ENCODE measurements at places on chromosomes 6 and 20. TPM values are rescaled to one million over a fixed set of nuclear protein-coding genes. Genes with fewer than 3 reads are reported as not detected.

- DNase-seq: no peak
These were observed 2.4 kb upstream of the MDGA1 start for GRCh38 chr6:37699887-37700619.

GATA5 gene
- total RNA-seq: not detected

GRCh38 chr6:22748681-22749080 lies 179.3 kb downstream of the HDGFL1 start:
- no peak for DNase-seq

DNA sequence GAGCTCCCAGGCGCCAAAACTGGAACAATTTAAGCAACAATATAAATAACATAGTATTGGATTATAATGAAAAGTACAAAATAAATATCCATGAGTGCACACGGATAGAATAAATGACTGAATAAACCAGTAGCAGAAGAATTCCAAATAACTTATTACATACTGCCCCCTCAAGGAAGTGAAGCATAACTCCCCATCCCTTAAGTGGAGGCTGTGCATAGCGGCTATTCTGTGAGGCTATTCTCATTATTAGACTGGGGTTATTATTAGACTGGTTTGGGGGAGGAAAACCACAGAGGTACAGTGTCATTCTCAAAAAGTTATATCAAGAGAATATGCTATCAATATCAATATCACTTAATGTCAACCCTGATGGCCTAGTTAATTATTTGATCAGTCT lies 94.4 kb upstream of the SIRPA start:
- no peak for DNase-seq

ZNF318 gene
- 10.3 TPM for total RNA-seq

DNA sequence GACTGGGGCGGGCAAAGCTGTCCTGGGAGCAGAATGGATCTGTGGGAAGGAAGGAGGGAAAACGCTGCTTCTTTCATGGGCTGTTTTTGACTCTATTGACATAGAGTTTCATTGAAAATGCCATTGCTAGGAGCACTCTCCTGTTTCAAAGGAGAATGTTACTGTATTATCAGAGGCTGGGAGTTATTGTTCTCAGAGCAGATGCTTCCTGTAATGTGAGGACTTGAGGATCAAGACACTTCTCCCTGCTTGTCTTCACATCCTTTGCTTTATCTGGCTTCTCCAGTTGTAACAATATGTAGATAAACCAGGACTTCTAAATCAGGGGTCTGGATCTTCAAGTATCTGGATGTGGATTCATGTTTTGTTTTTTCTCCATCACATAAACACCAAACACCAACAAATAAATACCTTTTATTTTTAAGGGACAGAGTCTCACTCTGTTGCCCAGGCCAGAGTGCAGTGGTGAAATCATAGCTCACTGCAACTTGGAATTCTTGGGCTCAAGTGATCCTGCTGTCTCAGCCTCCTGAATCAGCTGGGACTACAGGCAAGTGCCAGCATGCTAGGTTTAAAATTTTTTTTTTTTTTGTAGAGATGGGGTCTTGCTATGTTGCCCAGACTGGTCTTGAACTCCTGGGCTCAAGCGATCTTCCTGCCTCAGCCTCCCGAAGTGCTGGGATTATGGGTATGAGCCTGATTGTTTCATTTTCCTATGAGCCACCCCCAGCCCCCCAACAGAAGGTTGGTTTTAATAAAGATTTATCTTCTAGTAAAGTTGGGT lies 3.9 kb downstream of the CD109 start:
- peak; percentile 4 for DNase-seq

EGFL8 gene
- total RNA-seq: 17.2 TPM

DNA sequence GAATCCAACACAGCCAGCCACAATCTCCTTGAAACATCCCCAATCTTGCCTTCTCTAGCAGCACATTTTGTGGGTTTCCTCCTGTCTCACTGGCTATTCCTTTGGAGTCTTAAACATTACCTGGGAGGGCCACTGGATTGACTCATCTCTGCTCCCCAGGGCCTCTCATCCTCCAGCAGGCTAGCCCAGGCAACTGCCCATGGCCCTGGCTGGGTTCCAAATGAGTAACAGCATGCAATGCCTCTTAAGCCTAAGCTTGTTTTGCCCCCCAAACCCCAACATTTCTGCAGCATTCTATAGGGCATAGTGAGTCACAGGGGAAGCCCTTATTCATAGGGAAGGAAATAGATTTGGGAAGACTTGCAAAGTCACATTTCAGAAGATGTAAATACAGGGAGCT lies 204.9 kb downstream of the FOXA2 start:
- DNase-seq: no peak

- no peak for DNase-seq
These were observed 544 bp upstream of the ACAT2 start for GRCh38 chr6:159761129-159761872.

DNA sequence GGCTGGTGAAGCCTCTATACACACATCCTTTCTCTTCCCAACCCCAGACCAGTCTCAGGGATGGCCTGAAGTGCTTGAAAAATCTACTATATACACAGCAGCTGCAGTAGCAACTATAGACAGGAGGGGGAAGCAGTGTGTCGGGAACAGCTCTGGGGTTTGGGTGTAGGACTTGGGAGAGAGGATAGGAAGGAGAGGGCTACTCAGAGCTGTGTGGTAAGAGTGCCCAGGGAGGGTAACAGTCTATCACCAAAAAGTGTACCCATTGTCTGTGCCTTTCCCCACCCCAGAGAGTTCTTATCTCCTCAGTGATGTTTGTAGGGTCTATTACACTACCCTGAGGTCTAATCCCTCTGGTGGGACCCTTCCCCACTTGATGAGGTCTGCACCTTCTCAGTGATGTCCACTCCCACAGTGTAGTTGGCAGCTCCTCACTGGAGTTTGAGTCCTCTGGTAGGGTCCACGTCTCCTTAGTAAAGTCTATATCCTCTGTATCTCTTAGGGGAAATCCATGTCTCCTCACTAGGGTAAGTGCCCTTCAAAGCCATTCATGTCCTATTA lies 1.5 kb upstream of the GGT7 start:
- peak; percentile 71 for DNase-seq

KCNK5 gene
- total RNA-seq: 1.4 TPM
